ENCODE measurements at places on chromosomes 2 and 18. TPM values are rescaled to one million over a fixed set of nuclear protein-coding genes. Genes with fewer than 3 reads are reported as not detected.

CD226 gene
- polyA plus RNA-seq, result 0.42 TPM

ATG9A gene
- 64.5 TPM for polyA plus RNA-seq

ACOXL gene
- not detected for polyA plus RNA-seq

DNA sequence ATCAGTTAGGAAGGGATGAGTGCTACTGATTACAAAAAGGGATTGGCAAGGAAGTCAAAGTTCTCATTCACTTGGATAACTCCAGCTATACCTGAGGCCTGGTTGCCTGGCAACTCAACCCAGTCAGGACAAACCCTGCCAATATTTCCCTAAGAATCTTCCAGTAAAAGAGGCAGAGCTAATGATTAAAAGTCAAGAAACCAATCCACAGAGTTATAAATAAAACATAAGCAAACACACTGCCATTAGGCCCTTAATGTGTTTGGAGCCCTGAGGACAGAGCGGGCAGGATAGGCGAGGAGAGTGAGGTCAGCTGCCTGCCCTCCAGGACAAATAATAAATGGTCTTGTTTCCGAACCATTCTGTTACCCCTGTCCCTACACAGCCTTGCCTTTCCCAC is 215.6 kb upstream of the NABP1 start:
- no peak for DNase-seq

DNA sequence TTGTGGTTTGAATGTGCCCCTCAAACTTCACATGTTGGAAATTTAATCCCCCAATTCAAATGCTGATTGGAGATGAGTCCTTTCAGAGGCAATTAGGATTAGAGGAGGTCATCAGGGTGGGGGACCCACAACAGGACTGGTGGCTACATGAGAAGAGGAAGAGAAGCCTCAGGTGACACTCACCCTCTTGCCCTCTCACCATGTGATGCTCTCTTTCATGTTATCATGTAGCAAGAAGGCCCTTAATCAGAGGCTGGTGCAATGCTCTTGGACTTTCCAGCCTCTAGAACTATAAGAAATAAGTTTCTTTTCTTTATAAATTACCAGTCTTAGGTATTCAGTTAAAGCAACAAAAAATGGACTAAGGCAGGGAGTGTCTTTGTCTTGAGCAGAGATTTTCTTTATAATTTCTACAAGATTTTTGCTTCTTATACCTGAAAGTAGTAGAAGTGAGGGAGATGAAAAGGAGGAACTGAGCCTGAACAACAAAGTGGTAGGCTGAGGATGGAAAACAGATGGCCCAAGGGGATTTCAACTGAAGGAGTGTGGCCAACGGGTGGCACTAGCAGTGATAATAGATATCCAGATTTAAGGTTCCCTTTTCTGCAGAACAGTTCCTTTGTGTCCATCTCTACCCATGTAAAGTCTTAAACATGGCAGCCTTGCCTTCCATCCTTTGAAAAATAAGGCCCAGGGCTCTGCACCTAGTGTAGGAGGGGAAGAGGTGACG is 49.2 kb upstream of the TGIF1 start:
- DNase-seq, result no peak

- no peak for DNase-seq
These were observed 258.3 kb upstream of the SOX11 start for GRCh38 chr2:5433855-5434254.

DNA sequence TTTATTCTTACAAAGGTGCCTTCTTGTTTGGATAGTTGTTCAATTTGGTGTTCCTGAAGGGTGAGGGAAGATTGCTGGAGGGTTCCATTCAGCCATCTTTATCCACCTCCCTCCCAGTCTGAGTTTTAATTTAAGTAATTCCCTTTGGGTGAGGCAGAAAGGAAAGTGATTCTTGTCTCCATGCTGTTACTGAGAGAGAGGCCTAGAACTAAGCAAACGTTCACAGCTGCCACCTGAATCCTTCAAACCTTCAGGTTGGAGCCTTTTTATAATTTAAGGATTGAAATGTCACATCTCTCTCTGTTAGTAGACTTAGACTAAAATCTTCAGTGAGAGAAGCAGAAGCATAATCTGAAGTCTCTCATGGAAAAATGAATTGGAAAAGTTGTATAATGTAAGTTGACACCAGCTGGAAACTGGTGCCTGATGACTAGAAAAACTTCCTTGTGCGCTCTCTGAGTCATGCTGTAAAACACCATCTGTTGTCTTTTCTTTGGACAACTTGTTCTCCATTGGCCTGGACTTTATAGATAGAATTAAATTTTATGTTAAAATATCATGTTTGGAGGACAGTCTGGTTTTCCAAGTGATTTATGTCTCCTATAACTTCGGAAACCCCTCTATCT is 14.6 kb downstream of the STRADB start:
- peak; percentile 89 for DNase-seq

DNA sequence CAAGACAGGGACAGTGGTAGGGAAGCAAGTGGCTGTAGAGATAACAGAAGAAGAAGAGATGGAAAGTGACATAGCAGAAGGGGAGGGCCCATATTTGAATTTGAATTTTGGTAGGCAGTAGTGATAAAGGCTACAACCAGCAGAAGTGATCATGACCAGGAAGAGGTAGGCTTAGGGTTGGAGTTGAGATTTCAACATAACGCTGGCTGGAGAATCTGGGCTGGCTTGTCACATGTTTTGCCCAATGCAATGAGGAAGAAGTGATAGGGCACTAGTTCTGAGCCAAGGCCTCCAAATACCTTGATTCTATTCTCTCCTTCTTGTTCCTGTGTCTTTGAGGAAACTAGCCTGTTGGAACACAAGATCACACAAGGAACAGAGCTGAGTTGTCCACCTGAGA is 69.4 kb downstream of the SCG2 start:
- DNase-seq, result no peak

DNA sequence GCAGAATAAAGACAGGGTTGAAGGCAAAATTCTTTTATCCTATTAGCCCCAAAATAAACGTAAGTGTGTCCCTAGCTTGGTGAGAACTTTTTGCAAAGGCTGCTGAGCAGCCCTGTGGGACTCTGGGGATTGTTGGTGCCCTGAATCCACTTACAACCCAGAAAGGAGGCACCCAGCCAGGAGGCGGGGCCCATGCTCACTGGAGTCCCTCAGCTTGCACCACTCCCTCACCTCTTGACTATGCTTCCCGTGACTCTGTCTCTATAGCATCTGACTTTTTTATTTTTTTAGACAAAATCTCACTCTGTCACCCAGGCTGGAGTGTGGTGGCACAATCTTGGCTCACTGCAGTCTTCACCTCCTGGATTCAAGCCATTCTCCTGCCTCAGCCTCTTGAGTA is 15.8 kb upstream of the COL6A3 start:
- DNase-seq, result peak; percentile 68

- DNase-seq, result no peak
These were observed 5.8 kb downstream of the SCTR start for GRCh38 chr2:119518401-119519056.

- DNase-seq, result no peak
These were observed 222.6 kb upstream of the SALL3 start for GRCh38 chr18:78757014-78757413.

DNA sequence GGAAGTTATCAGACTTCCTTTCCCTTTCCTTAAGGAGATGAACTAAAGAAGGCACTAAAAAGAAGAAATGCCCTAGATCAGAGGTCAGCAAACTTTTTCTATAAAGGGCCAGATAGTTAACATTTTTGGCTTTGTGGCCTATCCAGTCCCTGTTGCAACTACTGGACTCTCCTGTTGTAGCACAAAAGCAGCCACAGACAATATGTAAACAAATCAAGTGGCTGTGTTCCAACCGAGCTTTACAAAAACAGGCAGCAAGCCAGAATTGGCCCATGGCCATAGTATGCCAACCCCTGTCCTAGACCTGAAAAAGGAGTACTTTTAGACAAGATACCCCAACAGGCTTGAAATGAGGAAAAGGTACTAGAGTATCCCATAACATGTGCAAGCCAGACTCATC is 10.9 kb downstream of the NHEJ1 start:
- no peak for DNase-seq

DNA sequence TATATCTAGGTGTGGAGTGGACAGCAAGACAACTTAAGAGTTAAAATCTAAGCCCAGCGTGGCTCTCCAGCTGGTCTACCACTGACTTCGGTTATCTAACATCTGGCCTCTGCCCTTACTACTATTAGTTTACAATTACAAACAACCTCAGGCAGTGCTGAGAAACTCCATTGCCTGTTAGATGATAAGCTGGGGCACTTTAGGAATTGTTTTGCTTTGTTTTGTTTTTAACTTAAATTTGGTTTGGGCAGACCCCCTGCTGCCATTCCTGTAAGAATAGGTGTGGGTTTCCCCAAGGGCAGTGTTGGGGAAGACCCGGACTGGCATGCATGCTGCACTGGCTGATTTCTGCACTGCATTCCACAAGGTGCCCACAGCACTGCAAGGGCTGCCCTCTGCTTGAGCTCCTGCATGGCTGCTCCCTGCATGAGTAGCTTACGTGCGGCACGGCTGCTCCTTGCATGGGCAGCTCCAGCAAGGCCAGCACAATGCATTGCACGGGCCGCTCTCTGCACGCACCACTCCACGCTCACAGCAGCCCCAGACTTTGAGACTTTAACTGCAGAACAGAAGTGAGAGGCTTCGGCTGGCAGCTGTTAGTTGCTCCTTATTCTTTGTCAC is 74.2 kb upstream of the SERTAD2 start:
- no peak for DNase-seq

DNA sequence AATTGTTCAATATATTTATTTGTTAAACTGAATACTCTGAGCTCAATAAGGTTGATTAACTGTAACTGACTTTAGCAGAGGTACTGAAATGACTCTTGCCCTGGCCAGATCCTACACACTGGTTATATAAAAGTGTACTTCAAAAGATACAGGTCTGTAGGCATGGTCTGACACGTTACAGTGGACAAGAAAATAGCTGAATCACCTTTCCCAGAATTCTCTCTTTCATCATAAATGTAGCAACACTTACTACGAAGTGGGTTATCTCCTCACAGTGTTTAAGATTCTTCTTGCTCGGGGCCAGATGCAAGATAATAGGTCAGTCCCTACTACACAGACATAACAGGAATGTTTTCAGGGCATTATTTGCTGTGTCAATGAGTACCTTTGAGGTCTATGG is 107.0 kb upstream of the ZC3H15 start:
- DNase-seq, result no peak

DNA sequence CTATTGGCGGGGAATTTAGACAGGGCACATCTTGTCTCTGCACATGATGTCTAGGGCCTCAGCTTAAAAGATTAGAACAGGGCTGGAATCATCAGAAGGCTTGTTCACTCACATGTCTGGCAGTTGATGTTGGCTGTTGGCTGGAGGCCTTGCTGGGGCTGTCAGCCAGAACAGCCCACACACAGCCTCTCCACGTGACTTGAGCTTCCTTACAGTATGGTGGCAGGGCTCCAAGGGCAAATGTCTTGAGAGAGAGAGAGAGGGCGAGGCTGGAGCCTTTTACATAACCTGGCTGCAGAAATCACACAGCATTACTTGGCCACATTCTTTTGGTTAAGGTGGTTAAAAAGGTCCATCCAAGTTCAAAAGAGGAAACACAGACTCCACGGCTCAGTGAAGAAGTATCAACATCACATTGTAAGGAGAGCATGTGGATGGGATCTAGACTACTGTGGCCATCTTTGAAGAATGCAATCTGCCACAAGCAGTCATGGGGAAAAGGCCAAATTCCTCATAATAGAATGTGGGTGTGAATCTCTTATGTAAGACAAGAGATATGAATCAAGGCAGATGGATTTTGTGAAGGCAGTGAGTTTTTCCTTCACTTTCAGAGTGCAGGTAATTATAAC is 30.4 kb downstream of the SRSF7 start:
- peak; percentile 98 for DNase-seq

DNA sequence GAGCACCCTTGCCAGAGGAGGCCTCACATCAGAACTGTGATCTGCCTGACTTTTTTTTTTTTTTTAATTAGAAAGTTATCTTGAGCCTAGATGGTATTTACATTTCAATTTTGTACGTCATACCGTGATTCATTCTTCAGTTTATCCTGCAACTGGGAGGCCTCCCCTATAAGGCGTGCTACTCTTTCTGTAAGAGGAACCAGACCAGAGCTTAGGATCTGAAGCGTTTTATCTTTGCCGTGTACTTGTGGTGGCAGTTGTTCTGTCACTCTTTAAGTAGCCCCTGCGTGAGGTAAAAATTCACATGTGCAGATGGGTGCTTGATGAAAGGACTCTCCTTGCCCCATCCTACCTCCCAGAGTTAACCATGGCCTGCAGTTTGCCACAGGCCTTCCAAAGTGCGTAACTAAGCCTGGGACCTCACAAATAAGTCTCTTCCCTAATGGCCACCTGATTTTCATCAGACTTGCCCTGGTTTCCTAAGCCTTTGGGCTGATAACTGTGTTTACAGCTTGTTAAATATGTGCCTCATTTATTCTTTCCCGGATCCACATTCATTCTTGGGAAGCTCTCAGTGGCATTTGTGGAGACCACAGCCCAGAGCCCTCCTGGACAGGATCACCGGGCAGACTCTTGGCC is 96.0 kb downstream of the MTCL1 start:
- DNase-seq, result peak; percentile 97

GRCh38 chr2:171389780-171390179 is 44.0 kb downstream of the METTL8 start:
- DNase-seq, result no peak

DNA sequence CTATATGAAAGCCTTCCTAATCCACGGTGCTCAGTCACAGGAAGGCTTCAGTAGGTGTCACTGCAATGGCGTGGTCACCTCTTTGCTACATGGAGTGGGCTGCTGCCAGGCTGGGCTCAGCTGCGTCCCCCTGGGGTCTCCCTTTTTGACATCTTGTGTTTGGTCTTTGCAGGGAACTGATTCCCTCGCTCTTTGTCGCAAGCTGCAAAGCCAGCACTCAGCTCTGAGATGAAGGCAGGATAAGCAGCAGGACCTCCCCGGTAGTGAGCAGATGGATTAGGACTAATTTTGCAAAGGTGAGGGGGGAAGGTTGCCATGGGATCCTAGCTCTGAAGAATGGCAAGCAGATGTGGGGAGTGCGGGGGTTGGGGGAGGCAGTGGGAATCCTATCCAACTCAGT is 173.9 kb upstream of the ARL4C start:
- no peak for DNase-seq

DNA sequence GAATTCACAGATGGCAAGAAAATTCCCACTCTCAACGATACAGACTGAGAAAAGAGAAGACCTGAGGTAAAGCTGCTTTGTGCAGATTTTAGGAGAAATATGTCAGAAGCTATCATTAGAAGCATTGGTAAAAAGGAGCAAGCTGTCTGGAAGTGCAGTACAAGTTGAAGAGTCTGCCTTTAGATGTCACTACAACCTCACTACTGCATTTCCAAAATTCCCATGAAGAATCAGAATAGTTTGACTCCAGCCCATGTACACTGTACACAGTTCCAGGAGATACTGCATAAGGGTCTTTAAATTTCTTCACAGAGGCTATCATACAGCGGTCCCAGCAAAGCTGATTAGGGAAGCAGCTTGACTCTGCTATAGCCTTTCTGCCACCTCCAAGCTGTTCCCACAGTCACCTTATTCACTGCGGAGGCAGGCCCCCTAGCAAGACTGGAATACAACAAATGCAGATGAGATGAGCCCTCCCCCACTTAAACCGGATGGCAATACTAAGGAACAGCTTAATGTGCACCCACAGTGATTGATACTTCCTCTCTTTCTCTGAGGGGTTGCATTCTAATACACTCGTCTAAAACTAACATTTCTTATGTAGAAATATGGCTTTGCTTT is 527.4 kb downstream of the TMEM182 start:
- DNase-seq, result no peak

Measured in fibroblast of lung (primary cell).